ENCODE measurements at places on chromosomes 1 and 21. TPM values are rescaled to one million over a fixed set of nuclear protein-coding genes. Genes with fewer than 3 reads are reported as not detected.

- H3K4me3 ChIP-seq, result no peak overlapping the region
- H3K36me3 ChIP-seq, result no peaks in the 10 kb centered on the region
- H3K4me1 ChIP-seq, result no peaks in the 10 kb centered on the region
- no peak overlapping the region for H3K27ac ChIP-seq
- DNase-seq, result no peak
Observed at GRCh38 chr1:33819913-33820311, 44.0 kb upstream of the HMGB4 start.

DNA sequence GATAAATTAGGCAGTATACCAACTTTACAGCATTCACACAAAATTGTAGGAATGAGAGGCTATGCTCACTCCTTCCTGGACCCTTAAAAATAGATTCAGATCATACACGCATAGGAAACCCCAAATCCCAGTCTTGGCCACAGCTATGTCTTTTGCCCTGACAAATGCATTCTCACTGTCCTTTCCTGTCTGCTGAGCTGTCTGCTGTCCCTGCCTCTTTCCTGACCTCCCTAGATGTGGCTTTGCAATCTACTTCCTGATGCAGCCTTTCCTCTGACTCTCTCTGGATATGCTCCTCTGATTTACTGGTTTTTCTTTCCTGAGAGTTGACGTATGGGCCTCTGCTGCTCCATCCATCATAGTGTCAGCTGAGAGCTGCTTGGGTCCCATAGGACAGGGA lies 59.8 kb upstream of the SLC35F3 start:
- H3K27me3 ChIP-seq, result no peaks in the 10 kb centered on the region
- DNase-seq, result no peak
- no peak overlapping the region for H3K4me3 ChIP-seq
- no peaks in the 10 kb centered on the region for H3K4me1 ChIP-seq
- H3K27ac ChIP-seq, result no peak overlapping the region

DNA sequence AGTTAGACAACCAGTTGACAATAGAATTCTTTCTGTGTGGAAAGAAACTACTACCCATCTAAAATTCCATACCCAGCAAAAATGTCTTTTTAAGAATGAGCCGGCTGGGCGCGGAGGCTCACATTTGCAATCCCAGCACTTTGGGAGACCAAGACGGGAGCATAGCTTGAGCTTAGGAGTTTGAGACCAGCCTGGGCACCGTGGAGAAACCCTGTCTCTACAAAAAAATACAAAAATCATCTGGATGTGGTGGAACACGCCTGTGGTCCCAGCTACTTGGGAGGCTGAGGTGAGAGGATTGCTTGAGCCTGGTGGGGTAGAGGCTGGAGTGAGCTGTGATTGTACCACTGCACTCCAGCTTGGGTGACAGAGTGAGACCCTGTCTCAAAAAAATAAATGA lies 79.2 kb downstream of the SCCPDH start:
- no peak overlapping the region for H3K4me3 ChIP-seq
- H3K4me1 ChIP-seq, result peaks cover 14% of the 10 kb centered on the region
- DNase-seq, result no peak
- H3K27ac ChIP-seq, result no peak overlapping the region

- H3K4me3 ChIP-seq, result no peak overlapping the region
- no peaks in the 10 kb centered on the region for H3K27me3 ChIP-seq
- peaks cover 56% of the 10 kb centered on the region for H3K36me3 ChIP-seq
Observed at GRCh38 chr1:150464422-150464826, 22.8 kb upstream of the TARS2 start.

DNA sequence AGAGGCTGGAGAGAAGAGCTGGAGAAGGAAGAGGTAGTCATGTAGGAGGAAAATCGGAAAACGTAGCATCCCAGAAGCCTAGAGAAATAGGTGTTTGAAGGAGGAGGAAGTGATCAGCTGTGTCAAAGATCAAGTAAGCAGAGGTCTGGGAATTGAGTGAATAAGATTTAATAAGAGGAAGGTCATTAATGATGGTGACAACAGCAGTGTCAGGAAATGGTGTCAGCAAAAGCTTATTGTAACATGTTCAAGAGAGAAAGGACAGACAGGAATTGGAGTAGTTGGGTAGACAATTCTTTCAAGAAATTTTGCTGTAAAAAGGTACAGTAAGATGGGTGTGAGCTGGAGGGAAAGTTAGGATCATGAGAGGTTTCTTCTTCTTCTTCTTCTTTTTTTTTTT lies 41.6 kb upstream of the SLC6A9 start:
- no peak for DNase-seq
- peaks cover 19% of the 10 kb centered on the region for H3K4me1 ChIP-seq
- no peak overlapping the region for H3K4me3 ChIP-seq

- no peak overlapping the region for H3K27ac ChIP-seq
- peak; percentile 24 for DNase-seq
- no peaks in the 10 kb centered on the region for H3K36me3 ChIP-seq
- peaks cover 17% of the 10 kb centered on the region for H3K4me1 ChIP-seq
- no peak overlapping the region for H3K4me3 ChIP-seq
- H3K27me3 ChIP-seq, result peaks cover 16% of the 10 kb centered on the region
Observed at GRCh38 chr1:206633708-206634121, 1.6 kb upstream of the DYRK3 start.

- H3K36me3 ChIP-seq, result no peaks in the 10 kb centered on the region
- no peaks in the 10 kb centered on the region for H3K4me1 ChIP-seq
- H3K4me3 ChIP-seq, result no peak overlapping the region
Observed at GRCh38 chr1:33219886-33220661, 36.2 kb upstream of the ZNF362 start.

- H3K36me3 ChIP-seq, result no peaks in the 10 kb centered on the region
- no peaks in the 10 kb centered on the region for H3K27me3 ChIP-seq
- H3K4me3 ChIP-seq, result no peak overlapping the region
- no peak for DNase-seq
- H3K4me1 ChIP-seq, result peaks cover 44% of the 10 kb centered on the region
Observed at GRCh38 chr1:206679738-206680211, 4.9 kb upstream of the MAPKAPK2 start.

Gene LHX8
- not detected for polyA plus RNA-seq

Gene TACSTD2
- 2.6 TPM for polyA plus RNA-seq

Gene PDZK1
- 62.3 TPM for polyA plus RNA-seq

Gene TRAF3IP3
- 21.0 TPM for polyA plus RNA-seq

Data from large intestine (tissue), 12 donors.